ENCODE measurements at places on chromosomes 5 and 9. TPM values are rescaled to one million over a fixed set of nuclear protein-coding genes. Genes with fewer than 3 reads are reported as not detected.
A peak's percentile ranks its signal among the peaks of the same experiment; 100 is the strongest.

Gene PCDHB9
- 0.18 TPM for total RNA-seq

- no peak overlapping the region for H3K27ac ChIP-seq
- no peak for DNase-seq
- no peaks in the 10 kb centered on the region for H3K4me1 ChIP-seq
- no peaks in the 10 kb centered on the region for H3K27me3 ChIP-seq
- H3K36me3 ChIP-seq: no peaks in the 10 kb centered on the region
These were observed 929.8 kb downstream of the CDH18 start for GRCh38 chr5:19058216-19058615.

GRCh38 chr5:139481122-139481533, 1.4 kb downstream of the STING1 start:
- peaks cover 27% of the 10 kb centered on the region for H3K4me1 ChIP-seq
- no peaks in the 10 kb centered on the region for H3K36me3 ChIP-seq
- H3K27me3 ChIP-seq: no peaks in the 10 kb centered on the region
- H3K27ac ChIP-seq: peak overlapping the region; percentile 91
- peak overlapping the region; percentile 59 for H3K4me3 ChIP-seq

DNA sequence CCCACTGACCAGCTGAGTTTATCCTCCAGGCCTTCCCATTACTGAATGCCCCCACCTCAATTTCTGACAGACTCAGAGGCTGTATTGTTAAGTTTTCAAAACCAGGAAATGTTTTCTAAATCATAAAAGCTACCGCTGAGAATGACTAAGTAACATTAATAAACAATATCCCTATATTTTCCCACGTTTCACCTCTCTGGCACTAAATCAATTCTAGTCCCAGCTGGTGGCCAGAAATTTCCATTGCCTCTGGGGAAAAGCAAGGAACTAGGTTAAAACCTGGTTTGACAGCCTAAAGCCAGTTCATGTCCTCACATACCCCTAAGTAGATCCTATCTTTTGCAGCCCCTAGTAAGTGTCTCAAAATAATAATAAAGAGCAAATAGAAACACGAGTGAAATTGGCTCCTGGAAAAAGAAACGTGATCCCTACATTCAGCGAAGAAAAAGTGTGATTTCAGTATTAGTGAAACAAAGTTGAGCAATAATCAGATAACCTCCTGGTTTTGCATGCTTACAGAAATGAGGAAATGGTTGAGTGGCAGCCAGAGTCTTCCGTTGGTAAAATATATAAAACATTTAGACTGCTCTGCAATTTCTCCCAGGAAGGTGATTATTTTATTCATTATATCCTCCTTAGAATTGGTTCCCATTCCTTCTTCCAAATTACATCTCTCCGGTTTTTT, 110.9 kb downstream of the ESM1 start:
- no peaks in the 10 kb centered on the region for H3K4me1 ChIP-seq
- H3K4me3 ChIP-seq: no peak overlapping the region
- no peaks in the 10 kb centered on the region for H3K36me3 ChIP-seq
- H3K27ac ChIP-seq: no peak overlapping the region

DNA sequence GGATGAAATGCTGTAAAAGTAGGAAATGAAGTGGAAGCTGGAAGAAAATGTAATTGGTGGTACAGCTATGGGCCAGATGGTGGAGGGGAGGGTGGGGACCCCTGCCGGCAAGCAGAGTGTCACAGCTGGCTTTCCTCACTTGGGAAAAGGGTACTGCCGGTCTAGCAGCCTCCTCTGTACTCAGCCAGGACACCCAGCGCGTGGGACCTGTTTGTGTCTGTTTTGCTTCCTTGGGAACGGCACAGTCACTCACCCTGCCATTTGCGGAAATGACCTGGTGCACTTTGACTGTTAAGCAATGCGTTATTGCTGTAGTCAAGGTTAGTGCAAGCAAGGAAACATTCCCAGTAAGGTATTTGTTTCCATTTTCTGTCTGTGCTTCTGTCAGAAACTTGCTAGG, 10.1 kb downstream of the TMEM252 start:
- H3K36me3 ChIP-seq: no peaks in the 10 kb centered on the region
- H3K4me1 ChIP-seq: no peaks in the 10 kb centered on the region
- DNase-seq: no peak
- H3K27ac ChIP-seq: no peak overlapping the region

DNA sequence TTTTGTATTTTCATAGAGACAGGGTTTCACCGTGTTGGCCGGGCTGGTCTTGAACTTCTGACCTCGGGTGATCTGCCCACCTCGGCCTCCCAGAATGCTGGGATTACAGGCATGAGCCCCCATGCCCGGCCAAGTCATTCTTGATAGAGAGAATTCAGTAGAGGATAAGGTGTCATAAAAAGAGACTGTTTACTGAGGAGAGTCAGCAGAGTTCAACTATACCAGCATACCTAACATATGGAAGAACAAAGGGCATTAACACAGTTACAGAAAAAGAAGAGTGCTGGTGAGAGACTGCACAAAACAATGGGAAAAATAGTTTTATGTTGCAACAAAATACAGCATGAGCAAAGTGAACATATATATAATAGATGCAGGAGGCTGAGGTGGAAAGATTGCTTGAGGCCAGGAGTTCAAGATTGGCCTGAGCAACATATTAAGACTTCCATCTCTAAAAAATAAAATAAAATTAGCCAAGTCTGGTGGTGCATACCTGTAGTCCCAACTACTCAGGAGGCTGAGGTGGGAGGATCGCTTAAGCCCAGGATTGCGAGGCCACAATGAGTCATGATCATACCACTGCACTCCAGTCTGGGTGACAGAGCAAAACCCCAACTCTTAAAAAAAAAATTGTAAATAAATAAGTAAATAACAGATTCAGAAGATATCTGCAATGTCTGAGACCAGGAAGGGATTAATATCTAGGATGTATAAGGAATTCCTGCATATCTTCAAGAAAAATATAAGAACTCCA, 19.5 kb downstream of the B4GALT1 start:
- DNase-seq: no peak
- H3K4me3 ChIP-seq: no peak overlapping the region

DNA sequence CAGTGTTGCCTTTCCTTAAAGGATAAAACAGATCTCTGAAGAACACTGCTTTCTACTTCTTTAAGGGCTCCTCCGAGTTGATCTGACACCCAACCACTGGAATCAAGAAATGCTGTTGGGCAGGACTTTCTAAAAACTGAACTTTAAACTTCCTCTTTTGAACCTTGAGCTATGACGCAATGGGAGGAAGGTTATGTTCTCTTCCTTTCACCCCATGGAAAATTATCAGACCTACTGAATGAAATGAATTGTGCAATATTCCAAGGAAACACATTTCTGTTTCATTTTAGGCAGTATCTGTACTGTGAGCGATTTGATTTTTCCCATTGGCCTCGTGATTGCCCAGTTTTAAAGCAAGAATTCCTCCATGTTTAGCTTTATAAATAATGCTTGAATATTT, 206.0 kb upstream of the PRR16 start:
- DNase-seq: no peak
- H3K36me3 ChIP-seq: no peaks in the 10 kb centered on the region

Gene LOX
- total RNA-seq: 0.69 TPM

Gene SLCO4C1
- 0.87 TPM for total RNA-seq

Gene NEURL1B
- 0.26 TPM for total RNA-seq

DNA sequence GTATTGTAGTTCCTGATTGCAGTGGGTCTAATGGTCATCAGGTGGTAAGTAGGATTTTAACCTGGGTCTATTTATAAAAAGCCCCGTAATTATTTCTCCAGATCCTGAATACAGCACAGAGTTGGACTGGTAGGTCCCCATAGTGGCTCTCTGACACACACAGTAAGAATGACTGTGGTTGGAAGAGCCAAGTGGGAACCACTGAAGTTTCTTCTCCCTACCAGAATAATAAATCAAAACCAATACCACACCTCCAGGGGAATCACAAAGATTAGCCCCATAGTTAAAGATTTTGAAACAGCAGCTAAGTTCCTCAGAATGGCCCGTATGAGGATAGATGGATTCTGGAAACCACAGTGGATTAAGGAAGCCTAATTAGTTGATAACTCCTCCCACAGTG, 68.4 kb upstream of the ZFR start:
- H3K4me3 ChIP-seq: no peak overlapping the region
- no peak for DNase-seq
- H3K36me3 ChIP-seq: no peaks in the 10 kb centered on the region
- no peak overlapping the region for H3K27ac ChIP-seq
- H3K4me1 ChIP-seq: no peaks in the 10 kb centered on the region

DNA sequence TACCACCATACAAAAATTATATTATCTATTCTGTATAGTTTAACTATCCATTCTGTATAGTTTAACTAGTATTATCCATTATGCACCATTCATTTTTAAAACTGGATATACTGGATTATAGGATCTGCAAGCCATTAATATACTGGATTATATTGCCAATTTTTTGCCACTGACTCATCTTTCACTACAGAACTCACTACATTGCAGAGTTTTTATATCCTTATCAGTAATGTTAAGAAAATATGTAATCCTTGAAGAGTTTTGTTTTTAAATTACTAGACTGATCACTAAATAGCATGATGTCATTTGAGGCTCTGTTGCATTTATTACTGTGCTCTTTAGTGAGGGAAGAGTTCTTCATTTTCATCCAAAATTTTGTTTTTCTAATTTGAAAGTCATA, 109.8 kb upstream of the SNX2 start:
- no peaks in the 10 kb centered on the region for H3K4me1 ChIP-seq
- H3K4me3 ChIP-seq: no peak overlapping the region
- H3K36me3 ChIP-seq: no peaks in the 10 kb centered on the region
- H3K27ac ChIP-seq: no peak overlapping the region
- H3K27me3 ChIP-seq: no peaks in the 10 kb centered on the region

DNA sequence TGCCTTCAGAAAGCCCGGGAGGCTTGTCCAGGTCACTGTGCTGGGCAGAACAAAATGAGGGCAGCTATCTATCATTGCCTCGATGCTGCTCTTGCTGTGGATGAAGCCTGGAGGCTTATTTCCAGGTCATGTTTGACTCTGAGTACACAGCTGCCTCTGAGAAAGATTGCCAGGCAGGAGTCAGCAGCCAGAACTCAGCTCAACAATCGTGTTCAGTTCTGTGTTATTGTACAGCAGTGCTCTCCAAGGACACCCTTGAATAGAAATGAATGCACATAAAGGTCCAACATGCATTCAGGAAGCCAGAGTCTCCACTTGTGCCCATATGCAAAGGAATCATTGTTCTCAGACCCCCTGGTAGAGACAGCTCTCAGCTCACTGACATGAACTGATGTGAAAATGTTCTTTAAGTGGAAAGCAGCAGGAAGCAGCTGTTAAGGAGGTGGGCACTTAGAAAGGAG, 61.7 kb upstream of the ZFR start:
- H3K36me3 ChIP-seq: no peaks in the 10 kb centered on the region
- no peak overlapping the region for H3K4me3 ChIP-seq
- DNase-seq: no peak
- no peaks in the 10 kb centered on the region for H3K27me3 ChIP-seq
- no peak overlapping the region for H3K27ac ChIP-seq

Gene LCP2
- total RNA-seq: 40.0 TPM

- no peaks in the 10 kb centered on the region for H3K4me1 ChIP-seq
- no peak for DNase-seq
- no peaks in the 10 kb centered on the region for H3K36me3 ChIP-seq
- no peaks in the 10 kb centered on the region for H3K27me3 ChIP-seq
- no peak overlapping the region for H3K4me3 ChIP-seq
These were observed 334.6 kb upstream of the TUSC1 start for GRCh38 chr9:26012797-26013196.

GRCh38 chr5:35466746-35467145, 150.9 kb upstream of the SPEF2 start:
- no peaks in the 10 kb centered on the region for H3K27me3 ChIP-seq
- no peak overlapping the region for H3K27ac ChIP-seq
- no peaks in the 10 kb centered on the region for H3K4me1 ChIP-seq
- no peak overlapping the region for H3K4me3 ChIP-seq
- H3K36me3 ChIP-seq: no peaks in the 10 kb centered on the region

Gene GMCL2
- not detected for total RNA-seq

Gene PLCXD3
- total RNA-seq: not detected

Gene NACC2
- total RNA-seq: 14.7 TPM

GRCh38 chr9:27258662-27259061, 38.3 kb downstream of the EQTN start:
- no peak overlapping the region for H3K4me3 ChIP-seq
- H3K36me3 ChIP-seq: no peaks in the 10 kb centered on the region
- no peak overlapping the region for H3K27ac ChIP-seq
- H3K27me3 ChIP-seq: no peaks in the 10 kb centered on the region
- no peak for DNase-seq

- no peaks in the 10 kb centered on the region for H3K36me3 ChIP-seq
- no peak for DNase-seq
- H3K4me1 ChIP-seq: no peaks in the 10 kb centered on the region
- H3K4me3 ChIP-seq: no peak overlapping the region
These were observed 106.8 kb downstream of the MAPKAP1 start for GRCh38 chr9:125600194-125600593.

GRCh38 chr5:153974131-153974812, 64.4 kb downstream of the FAM114A2 start:
- H3K4me3 ChIP-seq: no peak overlapping the region
- no peak overlapping the region for H3K27ac ChIP-seq
- no peaks in the 10 kb centered on the region for H3K4me1 ChIP-seq
- 0 out of 2 replicates have a peak, but pooled peaks cover 2% of the 10 kb centered on the region for H3K27me3 ChIP-seq
- no peaks in the 10 kb centered on the region for H3K36me3 ChIP-seq

GRCh38 chr9:120697448-120697847, 16.8 kb downstream of the MEGF9 start:
- H3K27me3 ChIP-seq: no peaks in the 10 kb centered on the region
- H3K4me3 ChIP-seq: no peak overlapping the region
- no peaks in the 10 kb centered on the region for H3K36me3 ChIP-seq
- H3K4me1 ChIP-seq: peaks cover 10% of the 10 kb centered on the region
- no peak for DNase-seq
- no peak overlapping the region for H3K27ac ChIP-seq

Gene SLC4A9
- total RNA-seq: 0.05 TPM

Gene RASEF
- not detected for total RNA-seq

Gene NSG2
- total RNA-seq: not detected

Gene PCDH12
- total RNA-seq: not detected

GRCh38 chr5:89901346-89901745, 508.2 kb downstream of the CETN3 start:
- no peaks in the 10 kb centered on the region for H3K36me3 ChIP-seq
- no peak for DNase-seq
- no peak overlapping the region for H3K27ac ChIP-seq
- no peak overlapping the region for H3K4me3 ChIP-seq
- no peaks in the 10 kb centered on the region for H3K4me1 ChIP-seq

Gene MTX3
- total RNA-seq: 9.0 TPM
